ENCODE measurements at places on chromosomes 11 and 22.

- DNase-seq: no peak
Measured at GRCh38 chr11:67484847-67485311, 2.1 kb downstream of the AIP start.

DNA sequence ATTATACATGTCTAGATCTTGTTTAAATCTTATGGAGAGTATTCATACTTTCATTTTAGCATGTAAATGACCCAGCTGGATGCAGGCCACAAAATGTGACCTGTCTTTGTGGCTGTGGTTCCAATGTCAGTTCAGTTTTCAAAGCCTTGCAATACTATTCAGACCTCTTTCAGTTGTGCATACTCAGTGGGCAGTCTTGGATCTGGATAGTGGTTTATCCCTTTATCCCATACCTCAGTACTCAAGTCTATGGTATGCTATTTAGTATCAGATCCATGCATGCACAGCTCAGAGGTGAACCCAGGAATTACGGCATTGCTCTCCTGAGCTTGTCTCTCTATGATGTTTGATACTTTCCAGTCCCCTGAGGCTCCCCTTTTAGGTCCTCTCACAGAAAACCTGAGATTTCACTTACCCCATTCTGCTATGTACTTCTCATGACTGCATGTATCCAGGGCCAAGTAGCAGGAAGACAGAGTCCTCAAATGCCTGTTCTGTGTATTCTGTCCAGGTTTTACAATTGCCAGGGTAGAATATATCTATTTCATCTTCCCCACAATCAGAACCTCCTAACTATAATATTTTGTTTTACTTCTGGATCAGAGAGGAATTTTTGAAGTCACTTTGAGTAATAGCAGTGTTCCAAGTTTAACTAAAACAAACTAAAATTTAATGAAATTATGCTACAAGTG, 6.9 kb upstream of the P4HA3 start:
- DNase-seq: no peak

- peak; percentile 34 for DNase-seq
Measured at GRCh38 chr11:14454861-14455632, 44.6 kb downstream of the COPB1 start.

- no peak for DNase-seq
Measured at GRCh38 chr11:9615031-9615451, 41.6 kb downstream of the WEE1 start.

- DNase-seq: no peak
Measured at GRCh38 chr11:63914896-63915691, 1.9 kb downstream of the RCOR2 start.

GRCh38 chr11:128069665-128070064, 517.7 kb downstream of the ETS1 start:
- no peak for DNase-seq

DNA sequence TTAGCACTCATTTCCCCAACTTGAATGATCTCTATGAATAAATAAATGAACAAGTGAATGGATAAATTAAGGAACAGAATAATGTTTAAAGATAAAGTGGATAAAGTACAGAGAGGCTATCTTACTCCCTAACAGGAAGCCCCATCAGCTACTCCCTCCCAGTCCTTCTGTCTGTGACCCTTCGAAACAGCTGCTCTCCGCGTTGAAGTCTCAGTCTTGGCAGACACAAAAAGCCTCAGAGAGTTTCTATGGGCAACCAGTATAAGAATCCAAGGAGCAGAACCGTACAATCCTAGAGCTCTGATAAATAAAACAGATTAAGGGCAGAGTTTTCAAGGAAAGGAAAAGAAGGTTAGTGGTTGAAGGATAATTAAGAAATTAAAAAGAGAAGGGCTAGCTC, 35.0 kb downstream of the GUCY1A2 start:
- no peak for DNase-seq

DNA sequence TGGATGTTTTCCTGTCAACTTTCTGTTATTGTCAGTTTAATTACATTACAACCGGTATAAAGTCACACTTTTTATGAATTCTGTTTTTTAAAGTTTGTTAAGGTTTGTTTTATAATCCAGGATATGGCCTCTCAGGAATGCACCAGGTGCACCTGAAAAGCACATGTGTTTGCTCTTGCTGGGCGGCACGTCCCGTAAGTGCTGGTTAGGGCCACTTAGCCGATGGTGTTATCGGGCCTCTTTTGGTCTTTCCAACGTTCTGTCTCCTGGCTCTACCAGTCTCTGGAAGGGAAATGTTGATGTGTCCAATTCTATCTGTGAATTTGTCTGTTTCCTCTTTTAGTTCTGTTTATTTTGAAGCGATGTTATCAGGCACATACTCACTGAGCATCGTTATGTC, 695.7 kb downstream of the BRD1 start:
- no peak for DNase-seq

DNA sequence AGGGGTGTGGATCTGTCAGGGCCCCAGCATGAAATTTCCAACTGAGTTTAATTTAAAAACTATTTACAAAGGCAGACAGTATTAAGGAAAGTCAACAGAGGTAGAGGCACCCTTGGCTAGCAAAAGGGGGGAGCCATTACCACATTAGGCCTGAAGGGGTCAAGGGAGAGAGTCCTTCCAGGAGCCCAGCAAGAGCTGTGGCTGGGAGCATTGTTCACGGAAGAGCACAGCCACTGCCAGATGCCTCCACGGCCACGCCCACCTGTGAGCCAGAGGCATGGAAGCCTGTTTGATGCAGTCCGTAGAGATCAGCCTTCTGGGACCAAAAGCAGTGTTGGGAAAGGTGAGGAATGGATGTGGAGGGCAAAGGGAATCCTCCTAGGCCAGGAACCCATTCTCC, 102.6 kb downstream of the GALNT18 start:
- peak; percentile 51 for DNase-seq

GRCh38 chr11:97893612-97894011, 1127.1 kb upstream of the CNTN5 start:
- DNase-seq: no peak

- DNase-seq: no peak
Measured at GRCh38 chr11:132957881-132958280, 574.4 kb downstream of the OPCML start.

Data from epithelial cell of esophagus (primary cell).